ENCODE measurements at places on chromosomes 12 and 14.

DNA sequence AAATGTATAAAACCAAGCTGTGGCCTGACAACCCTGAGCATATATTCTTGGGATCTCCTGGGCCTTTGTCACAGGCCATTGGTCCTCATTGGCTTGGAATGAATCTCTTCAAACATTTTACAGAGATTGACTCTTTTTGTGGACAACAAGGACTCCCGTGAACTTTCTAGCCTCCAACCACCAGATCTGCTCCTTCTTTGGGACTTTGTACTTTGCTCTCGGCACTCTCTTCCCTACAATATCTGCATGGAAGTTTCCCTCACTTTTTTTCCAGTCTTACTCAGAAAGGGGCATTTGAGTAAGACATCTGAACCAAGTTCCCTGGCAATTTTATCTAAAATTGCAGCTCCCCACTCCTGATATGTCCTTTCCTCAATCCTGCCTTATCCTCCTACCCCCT, 158.8 kb downstream of the PHLDA1 start:
- DNase-seq: no peak

DNA sequence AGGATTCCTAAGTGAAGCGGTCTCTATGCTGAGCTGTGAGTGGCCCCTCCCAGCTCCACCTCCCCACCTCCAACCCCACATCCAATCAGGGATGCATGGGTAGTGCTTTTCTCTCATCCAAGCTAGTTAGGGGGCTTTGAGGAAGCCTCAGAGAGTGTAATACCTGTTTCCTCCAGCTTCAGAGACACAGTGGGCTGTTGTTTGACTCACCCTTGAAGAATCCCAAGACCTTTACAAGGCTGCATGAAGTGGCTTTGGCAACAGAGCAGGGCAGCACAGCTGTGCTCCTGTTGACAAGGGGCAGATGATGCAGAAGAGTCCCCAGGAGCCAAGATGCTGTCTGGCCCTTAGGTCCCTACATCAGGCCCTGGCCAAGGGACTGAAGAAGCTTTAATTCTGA, 27.1 kb upstream of the CLMN start:
- DNase-seq: no peak

GRCh38 chr12:3295646-3296408, 195.2 kb upstream of the PRMT8 start:
- DNase-seq: no peak

- peak; percentile 4 for DNase-seq
Observed at GRCh38 chr12:127108360-127109215, 1158.4 kb upstream of the TMEM132C start.

DNA sequence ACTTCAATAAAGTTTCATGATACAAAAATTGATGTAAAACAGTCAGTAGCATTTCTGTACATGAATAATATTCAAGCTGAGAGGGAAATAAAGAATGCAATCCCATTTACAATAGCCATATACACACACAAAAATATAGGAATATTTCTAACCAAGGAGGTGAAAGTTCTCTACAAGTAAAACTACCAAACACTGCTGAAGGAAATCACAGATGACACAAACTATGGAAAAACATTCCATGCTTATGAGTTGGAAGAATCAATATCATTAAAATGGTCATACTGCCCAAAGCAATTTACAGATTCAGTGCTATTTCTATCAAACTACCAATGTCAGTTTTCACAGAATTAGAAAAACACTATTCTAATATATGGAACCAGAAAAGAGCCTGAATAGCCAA, 272.3 kb downstream of the TMTC2 start:
- DNase-seq: no peak

- no peak for DNase-seq
Observed at GRCh38 chr12:56833780-56834179, 70.7 kb downstream of the HSD17B6 start.

- DNase-seq: no peak
Observed at GRCh38 chr14:75188520-75189268, 12.3 kb upstream of the TMED10 start.

DNA sequence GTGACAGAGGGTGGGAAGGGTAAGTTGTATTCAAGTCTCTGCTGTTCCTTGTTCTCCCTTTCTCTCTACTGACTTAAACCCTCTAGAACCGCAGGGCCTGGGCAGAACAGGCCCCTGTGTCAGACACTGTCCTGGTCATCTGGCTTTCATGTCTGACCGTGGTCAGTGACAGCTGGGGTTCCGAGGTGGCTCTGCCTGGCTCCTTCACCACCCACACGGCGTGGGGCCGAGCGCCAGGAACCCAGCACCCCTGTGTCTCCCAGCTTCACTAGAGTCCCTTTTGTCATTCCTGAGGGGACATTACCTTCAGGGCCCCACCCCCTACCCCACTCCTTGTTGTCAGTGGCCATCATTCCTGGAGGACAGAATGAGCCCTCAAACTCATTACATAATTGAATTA, 168.9 kb downstream of the ADGRD1 start:
- no peak for DNase-seq

DNA sequence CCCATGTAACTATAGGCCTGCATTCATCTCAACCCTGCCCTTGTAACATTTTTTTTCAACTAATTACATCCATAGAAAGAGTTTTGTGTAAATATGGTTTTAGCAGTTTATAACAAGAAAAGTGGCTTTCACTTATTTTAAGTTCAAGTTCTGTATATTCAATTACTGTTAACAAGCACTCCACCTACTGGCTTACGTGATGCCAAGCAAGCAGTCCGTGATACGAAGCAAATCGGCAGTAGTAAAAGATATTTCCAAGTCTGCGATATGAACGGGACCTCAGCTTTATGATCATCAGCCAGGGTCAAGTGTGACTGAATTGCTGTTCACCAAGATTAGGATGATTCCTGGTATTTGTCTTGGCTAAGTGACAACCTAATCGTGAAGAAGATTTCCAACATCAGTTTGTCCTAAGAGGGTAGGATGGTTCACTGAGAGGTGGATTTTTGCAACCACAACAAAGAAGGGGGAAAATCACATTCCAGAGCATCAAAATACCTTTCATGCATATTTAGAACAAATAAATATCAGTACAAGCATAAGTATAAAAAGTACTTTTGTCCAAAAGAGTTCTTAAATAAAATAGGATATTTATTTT, 456.2 kb downstream of the FOXG1 start:
- no peak for DNase-seq

DNA sequence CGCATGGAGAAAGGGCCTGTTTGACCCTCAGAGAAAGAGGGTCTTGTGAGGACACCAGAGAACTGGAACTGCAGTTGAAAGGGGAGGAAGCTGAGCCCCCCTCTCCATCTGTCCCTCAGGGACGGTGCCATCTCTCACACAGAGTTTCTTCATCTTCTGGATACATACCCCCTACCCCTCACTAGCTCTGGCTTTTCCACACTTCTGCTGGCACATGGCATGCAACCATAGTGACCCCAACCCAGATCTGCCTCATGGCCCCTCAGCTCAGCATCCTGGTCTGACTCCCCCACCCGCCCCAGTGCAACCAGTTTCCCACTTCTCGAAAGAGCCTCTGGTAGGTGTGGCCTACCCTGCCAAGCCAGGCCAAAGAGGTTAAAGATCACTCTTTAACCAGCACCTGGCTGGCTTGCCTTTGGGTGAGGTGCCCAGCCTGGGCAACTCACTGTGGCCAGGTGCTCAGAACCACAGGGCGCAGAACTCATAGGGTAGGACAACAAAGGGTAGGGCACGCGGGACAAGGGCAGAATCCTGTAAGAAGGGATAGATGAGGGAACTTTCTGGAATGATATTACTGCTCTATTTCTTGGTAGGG, 25.8 kb downstream of the GALNT16 start:
- no peak for DNase-seq

DNA sequence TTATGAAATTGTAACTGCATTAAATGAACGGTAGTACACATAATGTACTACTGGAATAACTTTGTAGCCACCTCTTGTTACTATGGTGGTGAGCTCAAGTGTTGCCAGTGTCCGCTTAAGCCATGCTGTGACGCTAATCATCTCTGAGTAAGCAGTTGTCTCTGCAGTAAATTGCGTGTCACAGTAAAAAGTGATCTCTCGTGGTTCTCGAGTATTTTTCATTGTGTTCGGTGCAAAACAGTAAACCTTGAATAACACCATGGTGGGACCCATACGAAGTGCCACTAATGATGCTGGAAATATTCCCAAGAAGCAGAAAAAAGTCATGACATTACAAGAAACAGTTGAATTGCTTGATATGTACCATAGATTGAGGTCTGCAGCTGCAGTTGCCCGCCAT, 524.8 kb downstream of the SOX5 start:
- DNase-seq: no peak

GRCh38 chr12:2150833-2151232, 98.0 kb downstream of the CACNA1C start:
- DNase-seq: no peak

GRCh38 chr14:99338313-99338712, 66.3 kb upstream of the BCL11B start:
- DNase-seq: no peak

GRCh38 chr12:127306604-127307215, 960.3 kb upstream of the TMEM132C start:
- no peak for DNase-seq

GRCh38 chr14:67583711-67584644, 16.1 kb downstream of the PIGH start:
- no peak for DNase-seq

- no peak for DNase-seq
Observed at GRCh38 chr14:87630846-87631245, 362.1 kb downstream of the GALC start.

DNA sequence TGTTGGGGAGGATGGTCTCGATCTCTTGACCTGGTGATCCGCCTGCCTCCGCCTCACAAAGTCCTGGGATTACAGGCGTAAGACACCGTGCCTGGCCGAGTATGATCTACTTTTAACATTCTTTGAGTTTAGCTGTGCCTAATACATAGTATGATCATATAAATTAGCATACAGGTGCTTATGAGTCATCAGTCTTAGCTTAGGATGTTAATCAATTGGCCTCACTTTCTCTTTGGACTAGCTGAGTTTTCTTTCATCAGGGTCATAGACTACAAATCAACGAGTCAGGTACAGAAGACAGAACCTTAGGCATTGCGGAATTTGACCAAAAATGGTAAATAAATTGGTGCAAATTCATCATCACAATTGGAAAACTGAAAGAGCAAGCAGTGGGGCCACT, 2.2 kb downstream of the SLC25A21 start:
- no peak for DNase-seq

GRCh38 chr12:74900232-74900631, 309.4 kb downstream of the KCNC2 start:
- DNase-seq: no peak

- DNase-seq: no peak
Observed at GRCh38 chr14:89493877-89494634, 77.0 kb upstream of the FOXN3 start.

GRCh38 chr12:25932971-25933370, 25.5 kb upstream of the RASSF8 start:
- DNase-seq: no peak

- no peak for DNase-seq
Observed at GRCh38 chr14:96434040-96434439, 42.1 kb downstream of the AK7 start.

DNA sequence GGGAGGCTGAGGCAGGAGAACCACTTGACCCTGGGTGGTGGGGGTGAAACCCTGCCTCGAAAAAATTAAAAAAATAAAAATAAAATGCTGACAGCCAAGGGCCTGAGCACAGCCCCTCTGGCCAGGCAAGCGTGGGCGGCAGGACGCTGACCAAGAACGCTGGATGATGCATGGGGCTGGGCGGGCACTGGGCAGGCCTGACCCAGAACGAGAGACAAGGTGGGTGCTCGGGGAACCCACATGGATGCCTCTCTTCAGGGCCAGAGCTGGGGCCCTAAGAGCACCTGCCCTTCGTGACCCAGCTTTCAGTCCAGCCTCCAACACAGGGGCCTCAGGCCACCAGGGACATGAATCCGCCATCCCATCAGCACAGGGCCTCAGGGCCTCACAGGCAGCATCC, 11.3 kb downstream of the GALNT9 start:
- DNase-seq: no peak

GRCh38 chr12:129127771-129128170, 274.5 kb downstream of the GLT1D1 start:
- no peak for DNase-seq

GRCh38 chr12:64390275-64390851, at the start of gene C12orf56:
TSS of gene C12orf56 (minus strand) at chr12:64390758. CDS start at chr12:64390565, 193 bp downstream.
- DNase-seq: no peak

GRCh38 chr12:30106204-30106965, 322.6 kb upstream of the TMTC1 start:
- DNase-seq: no peak

DNA sequence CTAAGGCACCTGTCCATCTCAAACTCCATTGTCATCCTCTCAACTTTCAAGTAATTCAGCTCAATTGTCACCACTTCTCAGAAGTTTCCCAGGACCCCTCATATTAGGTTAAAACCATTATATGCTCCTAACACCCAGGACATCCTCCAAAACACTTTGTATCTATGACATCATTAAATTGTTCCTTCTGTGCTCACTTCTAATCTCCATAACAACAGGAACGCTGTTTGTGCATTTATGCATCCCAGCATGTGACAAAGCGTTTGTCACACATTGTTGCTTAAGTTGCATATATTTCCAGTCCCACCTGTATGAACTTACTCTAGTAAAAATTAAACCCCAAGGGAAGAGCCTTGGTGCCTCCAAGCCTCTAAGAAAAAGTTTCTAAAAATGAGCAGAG, 133.9 kb downstream of the TBX5 start:
- no peak for DNase-seq

- no peak for DNase-seq
Observed at GRCh38 chr12:93348575-93349435, 28.9 kb upstream of the NUDT4 start.

DNA sequence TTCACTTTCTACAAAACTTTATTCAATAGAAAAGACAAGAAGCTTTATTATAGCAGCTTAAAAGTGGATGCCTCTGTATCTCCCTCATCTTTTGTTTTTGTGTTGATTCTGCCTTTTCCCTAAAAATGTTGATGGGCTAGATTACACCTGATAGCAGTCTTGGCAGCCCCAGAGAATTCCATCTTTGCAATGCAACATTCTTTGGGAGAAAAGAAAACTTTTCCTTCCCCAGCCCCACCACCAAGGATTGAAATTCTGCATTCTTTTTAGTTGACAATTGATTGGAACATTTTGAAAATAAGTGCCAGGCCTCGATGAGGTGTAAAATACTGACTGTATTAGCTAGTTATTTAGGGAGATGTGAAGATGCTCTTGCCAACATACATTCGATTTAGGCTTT, 306.8 kb upstream of the G2E3 start:
- no peak for DNase-seq

DNA sequence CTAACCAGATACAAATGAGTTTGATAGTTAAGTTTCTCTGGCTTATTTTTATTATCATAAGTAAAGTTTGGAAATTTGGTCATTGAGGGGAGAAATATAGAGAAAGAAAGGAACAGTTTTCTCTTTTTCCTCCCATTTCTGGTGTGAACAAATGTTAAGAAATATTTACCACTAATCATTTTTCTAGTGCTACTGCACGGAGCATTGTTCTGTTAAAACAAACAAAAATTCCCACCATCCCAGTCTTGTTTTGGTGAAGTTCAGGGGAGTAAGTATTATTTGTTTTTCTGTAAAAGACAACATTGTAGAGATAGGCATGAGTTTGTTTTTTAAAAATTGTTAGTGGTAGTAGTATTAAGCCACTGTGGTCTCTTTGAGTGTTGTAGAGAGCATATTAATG, 135.3 kb downstream of the FGD4 start:
- no peak for DNase-seq

- no peak for DNase-seq
Observed at GRCh38 chr12:25980035-25980434, 21.6 kb downstream of the RASSF8 start.
